ENCODE measurements at places on chromosomes 13 and 19.
A peak's percentile ranks its signal among the peaks of the same experiment; 100 is the strongest.

GRCh38 chr13:42751693-42752092, 29.7 kb upstream of the FAM216B start:
- no peak for DNase-seq

DNA sequence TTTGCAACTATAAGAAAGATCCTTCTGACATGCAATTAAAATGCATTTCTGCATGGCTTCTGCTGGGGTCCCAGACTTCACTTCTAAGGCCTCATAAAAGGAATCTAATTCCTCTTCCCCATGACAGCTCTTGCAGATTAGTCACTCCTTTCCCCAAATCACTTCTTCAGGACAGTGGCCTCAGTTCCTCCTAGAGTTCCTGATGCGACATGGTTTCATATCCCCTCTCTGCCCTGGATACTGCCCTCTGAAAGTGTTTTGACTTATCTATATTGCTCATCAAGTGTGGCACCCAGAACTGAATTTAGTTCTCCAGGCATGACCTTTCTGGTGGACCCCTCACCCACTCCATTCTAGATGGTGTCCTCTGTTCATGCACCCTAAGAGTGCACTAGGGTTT, 238.1 kb downstream of the FOXO1 start:
- no peak for DNase-seq

- DNase-seq: no peak
Measured at GRCh38 chr13:64234255-64234654, 2818.6 kb upstream of the PCDH20 start.

DNA sequence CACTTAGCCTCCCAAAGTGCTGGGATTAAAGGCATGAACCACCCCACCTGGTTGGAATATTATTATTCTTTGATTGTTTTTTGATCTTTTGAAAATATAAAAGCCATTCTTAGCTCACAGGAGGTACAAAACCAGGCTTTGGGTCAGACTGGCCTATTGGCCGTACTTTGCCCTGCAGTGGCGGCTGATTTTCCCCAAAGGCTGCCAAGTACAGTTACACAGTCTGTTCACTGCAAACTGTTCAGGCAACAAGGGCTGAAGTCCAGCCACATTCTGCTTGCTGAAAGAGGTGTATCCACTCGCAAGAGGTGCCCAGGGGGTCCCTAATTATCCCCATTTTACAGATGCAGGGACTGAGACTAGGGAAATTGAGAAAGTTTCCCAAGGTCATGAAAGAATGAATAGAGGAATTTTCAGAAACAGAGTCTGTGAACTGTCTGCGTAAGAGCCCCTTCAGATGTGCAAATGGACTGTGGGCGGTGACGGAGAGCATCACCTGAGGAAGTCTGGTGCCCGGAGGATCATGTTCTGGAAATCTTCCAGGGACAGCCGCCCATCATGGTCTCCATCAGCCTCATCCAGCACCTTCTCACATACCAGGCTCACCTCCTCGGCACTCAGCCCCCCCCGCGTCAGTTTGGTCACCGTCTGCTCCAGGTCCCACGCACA, 9.0 kb downstream of the CIB3 start:
- DNase-seq: no peak

DNA sequence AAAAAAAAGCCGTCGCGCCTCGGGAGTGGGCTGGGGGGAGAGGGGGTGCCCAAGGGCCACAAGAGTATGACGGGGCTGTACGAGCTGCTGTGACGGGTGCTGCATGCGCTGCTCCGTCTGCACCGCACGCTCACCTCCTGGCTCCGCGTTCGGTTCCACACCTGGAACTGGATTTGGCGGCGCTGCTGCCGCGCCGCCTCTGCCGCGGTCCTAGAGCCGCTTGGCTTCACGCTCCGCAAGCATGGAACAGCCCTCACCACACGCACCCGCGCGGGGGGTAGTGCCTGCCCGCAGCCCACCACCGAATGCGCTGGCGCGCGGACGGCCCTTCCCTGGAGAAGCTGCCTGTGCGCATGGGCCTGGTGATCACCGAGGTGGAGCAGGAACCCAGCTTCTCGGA, 18.8 kb downstream of the C1QTNF9 start:
- no peak for DNase-seq

GRCh38 chr13:42280537-42280936, 8.6 kb downstream of the AKAP11 start:
- no peak for DNase-seq

- DNase-seq: no peak
Measured at GRCh38 chr19:32131005-32131404, 214.4 kb upstream of the ZNF507 start.

DNA sequence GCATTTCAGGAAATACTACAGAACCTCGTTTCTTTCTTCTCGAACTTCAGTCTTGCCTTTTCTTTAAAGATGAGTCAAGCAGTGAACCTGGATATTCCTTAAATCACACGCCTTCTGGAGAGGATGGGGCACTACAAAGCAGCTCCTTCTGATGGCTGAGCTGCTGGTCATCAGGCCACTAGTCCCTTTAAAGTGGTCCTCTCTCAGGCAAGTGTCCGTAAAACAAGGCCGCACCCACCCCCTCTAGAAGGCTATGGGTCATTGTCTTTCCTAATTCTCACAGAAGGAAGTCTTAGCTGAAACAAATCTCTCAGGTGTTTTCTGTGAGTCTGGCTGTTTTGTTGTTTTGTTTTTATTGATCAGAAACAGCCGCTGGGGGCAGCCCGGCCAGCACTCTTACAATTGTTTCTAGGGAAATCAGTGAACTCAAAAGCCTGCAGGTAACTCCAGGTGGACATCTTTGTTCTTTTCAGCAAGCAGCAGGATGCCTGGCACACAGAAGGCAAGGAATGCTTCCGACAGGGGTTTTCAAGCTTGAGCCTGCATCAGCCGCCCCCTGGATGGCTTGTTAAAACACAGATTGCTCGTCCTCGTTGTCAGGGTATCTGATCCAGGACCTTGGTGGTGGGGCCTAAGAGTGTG, 45.4 kb downstream of the MBNL2 start:
- no peak for DNase-seq

GRCh38 chr19:6705931-6706632, 14.4 kb downstream of the C3 start:
- no peak for DNase-seq

DNA sequence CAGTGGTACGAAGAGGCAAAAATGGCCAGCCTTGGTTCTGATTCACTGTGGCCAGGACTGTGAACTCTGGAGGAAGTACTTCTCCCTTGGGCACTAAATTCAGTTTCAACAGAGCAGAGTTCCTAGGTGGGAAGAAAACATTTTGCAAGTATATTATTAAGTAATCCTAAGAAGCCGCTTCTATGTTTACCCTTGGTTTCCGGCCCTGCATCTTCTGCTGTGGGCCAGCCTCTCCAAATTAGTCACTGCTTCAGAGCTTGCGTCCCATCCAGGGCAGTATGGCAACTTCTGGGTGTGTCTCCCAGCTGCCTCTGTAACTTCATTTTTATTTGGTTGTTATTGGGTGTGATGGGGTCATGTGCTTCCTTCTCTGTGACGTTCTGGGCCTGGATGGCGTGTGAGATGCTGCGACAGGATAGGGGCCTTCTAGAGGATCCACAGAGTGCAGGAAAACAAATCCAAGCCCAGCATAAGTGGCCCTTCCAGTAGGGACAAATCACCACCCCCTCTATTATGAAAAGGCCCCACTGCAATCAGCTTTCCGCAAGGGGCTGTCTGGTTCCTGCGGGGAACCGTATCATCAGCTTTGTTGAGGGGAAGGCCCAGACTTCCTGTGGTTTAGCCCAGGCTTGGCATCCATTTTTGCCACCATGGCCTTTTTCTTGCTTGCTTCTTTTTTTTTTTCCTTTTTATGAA, 55.1 kb upstream of the C1QTNF9 start:
- no peak for DNase-seq

GRCh38 chr19:52658595-52658994, 20.4 kb upstream of the ZNF83 start:
- peak; percentile 21 for DNase-seq

DNA sequence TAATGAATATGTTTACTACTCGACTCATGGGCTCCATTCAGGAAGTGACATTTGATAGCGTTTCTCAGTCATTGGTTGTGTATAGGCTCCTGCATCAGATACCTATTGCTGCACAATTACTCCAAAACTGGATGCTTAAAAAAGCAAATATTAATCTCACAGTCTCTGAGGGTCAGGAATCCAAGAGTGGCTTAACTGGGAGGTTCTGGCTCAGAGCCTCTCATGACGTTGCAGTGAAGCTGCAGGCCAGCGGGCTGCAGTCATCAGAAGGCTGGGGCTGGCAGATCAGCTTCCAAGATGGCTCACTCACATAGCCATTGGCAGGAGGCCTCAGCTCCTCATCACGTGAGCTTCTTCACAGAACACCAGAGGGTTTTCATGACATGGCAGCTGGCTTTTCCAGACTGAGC, 525.1 kb upstream of the NBEA start:
- DNase-seq: no peak

DNA sequence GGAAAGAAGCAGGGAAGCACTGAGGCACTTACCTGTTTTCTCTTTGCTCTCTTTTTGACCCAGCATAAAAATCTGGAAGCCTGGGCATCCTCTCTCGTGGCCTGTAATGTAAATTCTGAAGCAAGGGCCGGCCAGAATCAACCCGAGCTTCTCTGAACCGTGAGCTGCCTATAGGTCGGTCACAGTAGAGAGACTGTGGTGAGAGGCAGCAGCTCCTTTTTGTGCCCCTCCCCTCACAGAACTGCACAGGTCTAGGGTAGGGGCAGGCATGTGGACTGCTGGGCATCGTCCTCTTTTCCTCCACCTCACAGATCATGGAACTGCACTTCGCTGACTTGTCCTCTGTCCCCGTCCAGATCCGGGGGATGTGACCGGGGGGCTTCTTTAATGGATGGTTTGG, 12.5 kb downstream of the FAM124A start:
- DNase-seq: no peak

DNA sequence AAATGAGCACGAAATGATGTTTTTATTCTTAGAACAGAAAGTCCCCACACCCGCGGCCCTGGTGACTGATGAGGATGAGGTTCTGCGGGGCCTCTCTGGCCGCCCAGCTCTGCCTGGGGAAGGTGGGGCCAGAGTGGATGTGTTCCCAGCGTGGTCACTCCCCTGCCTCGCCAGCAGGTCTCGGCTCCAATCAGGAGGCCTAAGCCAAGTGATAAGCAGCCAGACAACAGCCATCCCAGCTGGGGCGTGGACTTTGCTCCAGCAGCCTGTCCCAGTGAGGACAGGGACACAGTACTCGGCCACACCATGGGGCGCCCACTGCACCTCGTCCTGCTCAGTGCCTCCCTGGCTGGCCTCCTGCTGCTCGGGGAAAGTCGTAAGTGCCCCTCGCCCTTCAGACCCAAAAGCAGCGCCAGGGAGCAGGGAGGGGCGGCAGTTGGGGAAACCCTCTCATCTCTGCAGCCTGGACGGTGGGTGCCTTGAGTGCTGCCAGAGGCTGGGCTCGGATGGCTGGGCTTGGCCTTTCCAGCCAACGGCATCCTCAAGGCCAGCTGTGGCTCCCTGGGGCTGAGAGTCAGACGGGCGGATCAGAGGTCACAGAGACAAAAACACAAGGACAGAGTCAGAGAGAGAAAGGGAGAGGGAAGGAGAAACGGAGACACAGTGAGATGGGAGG, at the start of gene F10:
F10 (plus strand) TSS at position 250 of the 676 bp plus-strand sequence; CDS start at position 307, 57 bp downstream.
- DNase-seq: peak; percentile 95

GRCh38 chr13:110150384-110151101, 156.4 kb downstream of the COL4A1 start:
- DNase-seq: no peak

DNA sequence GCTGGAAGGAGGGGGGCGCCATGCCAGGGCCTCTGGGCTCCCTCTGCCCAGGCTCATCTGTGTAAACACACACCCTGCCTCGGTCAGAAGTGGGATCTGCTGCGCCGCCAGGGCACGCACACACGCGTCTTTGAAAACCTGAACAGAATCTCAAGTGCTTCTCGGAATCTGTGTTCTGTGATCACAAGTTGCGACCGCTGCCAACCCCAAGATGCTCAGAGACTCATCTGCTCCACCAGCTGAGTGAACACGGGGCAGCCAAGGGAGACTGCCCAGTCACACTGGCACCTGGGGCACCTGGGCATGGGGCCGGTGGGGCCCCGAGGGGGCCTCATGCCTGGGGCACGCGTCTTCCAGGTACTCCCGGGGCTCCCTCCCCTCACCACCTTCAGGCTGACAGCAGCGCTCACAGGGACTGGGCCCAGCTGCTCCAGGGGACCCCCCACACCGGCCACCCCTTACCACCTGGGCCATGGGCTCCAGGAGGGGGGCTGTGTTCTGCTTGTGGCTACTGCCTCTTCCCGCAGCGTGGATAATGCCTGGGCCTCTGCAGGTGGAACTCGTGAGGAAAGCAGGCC, 59.0 kb downstream of the KLF2 start:
- DNase-seq: no peak

DNA sequence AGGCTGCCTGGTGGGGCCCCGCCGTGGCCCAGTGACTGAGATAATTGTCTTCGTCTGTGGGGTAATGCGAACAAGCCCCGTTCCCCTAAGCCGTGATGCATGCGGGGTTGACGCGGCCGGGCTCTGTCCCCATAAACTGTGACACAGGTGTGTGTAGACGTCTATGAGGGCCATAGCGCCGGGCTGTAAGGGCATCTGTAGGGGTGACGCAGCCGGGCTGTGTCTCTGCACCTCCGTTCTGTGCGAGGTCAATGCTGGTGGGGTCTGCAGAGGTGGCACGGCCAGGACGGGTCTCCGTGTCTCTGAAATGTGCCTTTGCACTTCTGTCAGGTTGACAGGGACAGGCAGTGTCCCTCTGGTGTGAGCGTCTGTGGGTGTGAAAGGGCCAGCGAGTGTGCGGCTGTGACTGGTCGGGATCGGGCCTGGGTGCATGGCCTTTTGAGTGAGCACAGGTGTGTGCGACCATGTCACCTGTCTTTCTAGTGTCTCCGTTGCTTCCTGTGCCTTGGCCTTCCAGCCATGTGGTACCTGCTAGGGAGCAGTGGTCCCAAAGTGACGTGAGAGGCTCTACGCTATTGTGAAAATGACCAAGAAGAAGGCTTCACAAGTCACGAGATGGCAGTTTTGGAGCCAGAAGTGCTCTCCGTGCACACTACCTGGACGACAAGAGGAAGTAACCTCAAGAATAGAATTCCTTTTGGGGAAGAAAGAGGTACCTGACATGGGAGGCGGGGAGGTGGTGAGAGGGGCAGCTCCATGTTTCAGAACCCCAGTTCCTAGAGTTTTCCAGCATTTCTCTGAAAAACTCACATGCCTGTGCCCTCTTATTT, 16.4 kb upstream of the ZNF331 start:
- DNase-seq: no peak

DNA sequence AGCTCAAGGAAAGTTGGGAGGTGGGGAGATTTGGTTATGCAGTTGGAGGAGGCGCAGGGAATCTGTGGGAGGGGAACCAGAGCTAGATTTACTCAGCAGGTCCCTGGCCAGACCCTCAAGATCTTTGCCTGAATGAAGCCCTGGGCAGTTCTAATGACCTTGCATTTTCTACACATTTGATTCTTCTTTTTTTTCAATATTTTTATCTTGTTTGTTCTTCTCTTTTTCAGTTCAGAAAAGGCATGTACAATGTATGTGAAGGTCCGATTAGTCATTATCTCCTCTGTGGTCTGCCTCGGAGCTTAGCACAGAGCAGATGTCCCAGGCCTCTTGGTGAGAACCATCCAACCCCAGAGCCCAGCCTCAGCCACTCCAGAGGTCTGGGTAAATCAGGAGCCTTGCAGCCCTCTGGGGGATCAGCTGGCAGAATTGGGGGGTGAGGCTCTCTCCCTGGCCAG, 24.2 kb downstream of the SERP2 start:
- no peak for DNase-seq

- DNase-seq: no peak
Measured at GRCh38 chr13:34322014-34322742, 504.2 kb downstream of the RFC3 start.

- no peak for DNase-seq
Measured at GRCh38 chr19:38049105-38049649, 142.2 kb downstream of the SIPA1L3 start.

Data from Caco-2 (cell line).